ENCODE measurements at places on chromosomes 12 and 14.

GRCh38 chr12:14303661-14304155 lies 61.8 kb upstream of the ATF7IP start:
- no peak for DNase-seq

- no peak for DNase-seq
These were observed 202.3 kb downstream of the STXBP6 start for GRCh38 chr14:24847568-24848095.

DNA sequence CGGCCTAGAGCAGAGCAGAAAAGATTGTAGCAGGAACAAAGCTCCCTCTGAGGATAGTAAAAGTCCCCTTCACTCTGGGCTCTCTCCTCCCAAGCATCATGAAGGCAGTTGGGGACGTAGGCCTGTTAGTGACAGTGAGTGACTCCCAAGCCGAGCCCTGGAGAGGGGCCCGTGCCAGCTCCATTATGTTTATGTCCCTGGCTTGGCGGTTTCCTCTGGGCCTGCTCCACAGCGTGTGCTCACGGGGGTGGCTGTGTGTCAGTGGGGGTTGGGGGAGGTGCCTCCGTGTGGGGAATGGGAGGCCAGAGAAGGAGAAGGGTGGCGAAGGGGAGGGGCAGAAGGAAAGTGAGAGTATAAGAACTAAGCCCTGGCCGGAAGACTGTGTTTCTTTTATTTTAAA lies 170.0 kb upstream of the VASH1 start:
- DNase-seq, result no peak

DNA sequence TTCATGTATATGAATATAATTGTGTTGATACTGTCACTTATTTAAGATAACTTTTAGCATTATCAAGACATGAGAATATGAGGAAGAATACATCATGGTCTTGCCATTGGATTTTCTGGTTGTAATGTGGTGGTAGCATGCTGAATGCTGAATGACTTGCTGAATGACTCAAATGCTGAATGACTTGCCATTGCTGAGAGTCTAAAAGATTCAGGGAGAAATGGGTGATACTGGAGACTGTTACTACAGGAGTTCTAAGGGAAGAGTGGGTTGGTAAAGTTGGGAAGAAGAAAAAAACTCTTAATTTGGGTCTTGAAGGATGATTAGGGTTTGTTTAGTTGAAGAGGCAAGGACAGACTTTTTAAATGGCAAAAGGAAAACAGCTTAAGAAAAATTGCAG lies 72.1 kb upstream of the MANSC4 start:
- DNase-seq, result no peak

DNA sequence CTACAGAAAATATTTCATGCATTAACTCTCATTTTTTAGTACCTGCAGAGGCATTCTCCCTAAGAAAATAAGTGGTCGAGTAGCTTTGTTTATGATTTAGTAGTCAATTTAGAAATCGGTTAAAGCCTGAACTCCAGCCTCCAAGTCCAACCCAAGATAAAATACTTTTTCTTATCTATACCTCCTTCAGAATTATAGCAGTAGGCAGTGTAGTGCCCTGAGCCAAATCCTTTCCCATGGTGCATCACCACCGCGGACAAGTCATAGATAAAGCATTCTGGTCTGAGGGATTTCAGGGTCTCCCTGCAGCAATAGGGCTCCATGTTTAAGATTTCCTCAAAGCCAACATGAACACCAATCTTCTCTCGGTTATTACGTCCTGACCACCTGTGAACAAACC lies 30.5 kb downstream of the USP44 start:
- no peak for DNase-seq
